ENCODE measurements at places on chromosomes 7 and 10. TPM values are rescaled to one million over a fixed set of nuclear protein-coding genes. Genes with fewer than 3 reads are reported as not detected.

GRCh38 chr7:127059475-127059874, 193.3 kb downstream of the GRM8 start:
- no peak for DNase-seq

GRCh38 chr7:105131033-105131656, 117.1 kb downstream of the KMT2E start:
- DNase-seq = no peak

DNA sequence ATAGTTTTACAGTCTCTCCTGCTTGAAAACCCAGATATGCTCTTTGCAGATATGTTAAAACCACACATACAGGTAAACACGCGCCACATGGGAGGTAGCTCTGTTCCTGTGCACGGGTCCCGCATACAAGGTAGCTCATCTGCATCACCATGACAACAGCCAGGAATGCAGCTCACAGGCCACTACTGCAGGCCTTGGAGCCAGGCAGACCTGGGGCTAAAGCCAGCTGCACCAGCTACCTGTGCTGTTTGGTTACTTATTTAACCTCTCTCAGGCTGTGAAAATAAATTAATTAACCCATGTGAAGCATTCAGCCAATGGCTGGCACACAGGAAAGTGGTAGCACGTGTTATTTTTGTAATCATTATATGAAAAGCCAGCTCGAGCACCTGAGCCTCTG, 428.3 kb downstream of the TNS3 start:
- no peak for DNase-seq

- DNase-seq = no peak
These were observed 45.1 kb downstream of the PIP4K2A start for GRCh38 chr10:22669163-22669711.

GRCh38 chr7:69811476-69812308, 213.4 kb downstream of the AUTS2 start:
- DNase-seq = no peak

- DNase-seq = peak; percentile 21
These were observed at the start of gene SOSTDC1 for GRCh38 chr7:16465469-16466361. TSS of gene SOSTDC1 (minus strand) at chr7:16465738. CDS start at chr7:16465668, 70 bp downstream.

DNA sequence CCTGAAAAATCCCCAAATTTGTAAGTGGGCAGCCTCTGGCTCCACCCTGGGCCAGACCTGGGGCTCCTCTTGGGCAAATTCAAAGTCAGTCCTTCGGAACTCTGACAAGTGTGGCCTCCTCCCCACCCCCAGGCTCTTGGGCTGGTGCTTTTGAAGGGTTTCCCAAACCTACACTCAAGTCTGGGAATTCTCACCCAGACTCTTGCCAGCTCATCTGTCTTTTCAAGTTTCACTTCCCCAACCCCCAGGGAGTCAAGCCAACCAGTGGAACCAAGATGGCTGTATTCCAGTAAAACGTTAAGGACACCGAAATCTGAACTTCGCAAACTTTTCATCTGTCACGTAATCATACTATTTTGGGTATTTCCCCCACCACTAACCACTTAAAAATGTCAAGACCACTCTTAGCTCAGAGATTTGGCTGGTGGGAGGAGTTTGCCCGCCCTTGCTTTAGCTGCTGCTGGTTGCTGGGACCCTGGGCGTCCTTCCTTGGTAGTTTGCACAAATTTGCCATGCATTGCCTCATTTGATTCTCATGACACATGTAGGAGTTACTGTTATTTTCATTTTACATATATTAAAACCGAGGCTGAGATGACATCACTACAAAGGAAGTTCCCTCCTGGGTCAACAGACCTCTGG, 1.7 kb upstream of the MYO1G start:
- DNase-seq = peak; percentile 93

GRCh38 chr7:74275401-74275881, 13.8 kb upstream of the CLIP2 start:
- no peak for DNase-seq

- peak; percentile 83 for DNase-seq
These were observed 106.7 kb downstream of the CUX1 start for GRCh38 chr7:101924171-101924570.

DNA sequence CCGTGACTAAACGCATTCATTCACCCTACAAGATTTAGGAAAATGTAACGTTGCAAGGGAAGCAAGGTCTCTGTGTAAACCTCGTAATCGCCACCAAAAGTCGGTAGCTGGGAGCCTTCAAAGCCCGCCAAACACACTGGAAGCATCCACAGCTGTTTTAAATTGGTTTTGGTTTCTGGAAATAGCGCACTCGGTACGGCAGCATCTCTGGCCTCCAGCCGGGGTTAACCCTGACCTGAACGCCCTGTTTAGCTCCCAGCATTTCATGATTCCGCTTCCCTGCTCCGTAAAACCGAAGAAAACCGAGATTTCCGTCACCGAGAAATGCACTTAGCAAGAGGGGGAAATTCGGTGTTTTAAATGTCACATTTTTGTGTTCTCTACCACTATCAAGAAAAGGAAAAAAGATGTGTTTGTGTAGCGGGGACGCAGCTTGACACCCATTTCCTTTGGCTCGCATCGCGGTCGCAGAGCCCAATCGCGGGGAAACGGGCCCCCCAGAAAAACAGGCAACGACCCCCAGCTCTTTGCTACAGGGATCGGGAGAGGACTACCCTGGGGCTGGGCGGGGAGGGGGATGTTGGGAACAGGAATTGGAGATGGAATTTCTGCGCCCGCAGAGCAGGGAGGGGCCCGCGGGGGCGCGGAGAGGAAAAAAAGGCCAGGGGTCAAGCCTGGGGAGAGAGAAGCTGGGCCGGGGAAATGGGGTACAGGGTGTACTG, 646 bp downstream of the SGCE start:
- DNase-seq = peak; percentile 93

DNA sequence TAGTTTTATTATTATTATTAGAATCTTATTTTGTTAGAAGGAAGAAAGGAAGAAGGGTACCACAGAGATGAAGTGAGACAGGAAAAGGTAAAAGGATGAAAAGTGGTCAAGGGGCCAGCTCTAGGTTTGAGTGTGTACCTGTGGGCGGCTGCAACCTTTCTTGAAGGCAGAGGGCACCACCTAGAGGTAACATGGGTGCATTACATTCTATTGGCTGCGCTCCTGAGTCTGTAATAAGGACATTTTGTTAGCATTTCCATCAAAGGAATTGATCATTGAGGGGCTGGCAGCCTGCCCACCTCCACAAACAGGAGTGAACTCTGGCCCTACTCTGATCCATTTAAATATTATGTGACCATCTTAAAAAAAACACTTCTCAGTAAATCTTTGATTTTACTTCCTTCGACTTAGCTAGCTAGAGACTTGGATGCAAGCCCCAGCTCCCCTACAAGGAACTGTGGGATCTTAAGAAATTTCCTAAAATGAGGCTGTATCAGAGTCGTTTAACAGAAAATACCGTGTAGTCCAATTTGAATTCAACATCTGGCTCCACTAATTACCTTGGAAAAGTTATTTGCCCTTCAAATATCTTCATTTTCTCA, 610.4 kb downstream of the IPMK start:
- DNase-seq = peak; percentile 34

- no peak for DNase-seq
These were observed 8.4 kb downstream of the ATP6V1F start for GRCh38 chr7:128871050-128871449.

- no peak for DNase-seq
These were observed 54.3 kb downstream of the EPDR1 start for GRCh38 chr7:37974711-37975110.

GRCh38 chr10:102564209-102564834, 60.5 kb downstream of the SUFU start:
- no peak for DNase-seq

GRCh38 chr7:124954790-124955189, 25.2 kb upstream of the POT1 start:
- no peak for DNase-seq

DNA sequence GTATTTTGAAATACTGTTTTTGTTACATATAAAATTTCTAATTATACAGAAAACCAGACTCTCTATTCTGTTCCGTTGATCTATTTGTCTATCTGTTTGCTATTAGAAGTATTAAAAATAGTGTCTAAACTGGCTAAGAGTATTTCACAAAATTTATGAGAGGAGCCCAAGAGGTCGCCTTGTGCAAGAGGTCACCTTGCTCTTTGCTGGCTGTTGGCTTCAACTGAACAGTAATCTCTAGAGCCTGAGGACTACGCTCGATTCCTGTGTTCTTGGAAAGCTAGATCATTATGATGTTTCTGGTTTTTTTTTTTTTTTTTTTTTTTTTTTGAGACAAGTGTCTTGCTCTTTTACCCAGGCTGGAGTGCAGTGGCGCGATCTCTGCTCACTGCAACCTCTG, 428.6 kb downstream of the LRMDA start:
- no peak for DNase-seq

DNA sequence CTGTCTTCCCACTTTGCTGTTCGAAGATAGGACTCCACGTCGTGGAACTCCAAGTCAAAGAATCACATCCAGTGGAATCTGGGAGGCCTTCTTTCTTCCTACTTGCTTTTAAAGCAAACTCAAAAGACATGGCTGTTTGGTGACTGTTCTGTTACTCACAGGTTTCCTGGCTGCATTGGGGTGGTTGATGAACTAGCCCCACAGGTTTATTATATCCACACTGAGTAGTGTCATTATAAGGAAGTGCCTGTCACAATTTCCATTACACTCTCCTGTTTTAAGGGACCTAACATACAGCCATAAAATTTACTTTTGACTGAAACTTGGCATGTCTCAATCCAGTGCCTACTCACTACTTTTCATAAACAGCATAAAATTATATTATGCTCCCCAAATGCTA, 287.3 kb upstream of the SP4 start:
- no peak for DNase-seq

The DGKB gene
- total RNA-seq = not detected

The PRTFDC1 gene
- total RNA-seq = not detected

The IQUB gene
- 0.39 TPM for total RNA-seq

The CLCN1 gene
- not detected for total RNA-seq

The PNLIP gene
- total RNA-seq = not detected

The SFTPA1 gene
- not detected for total RNA-seq

The STEAP1B gene
- 89.9 TPM for total RNA-seq

The AOAH gene
- total RNA-seq = not detected

The ARPC1B gene
- total RNA-seq = 248 TPM
